Activated CD4-positive, alpha-beta T cell treated with anti-CD3 and anti-CD28 coated beads, Interleukin-2, Interleukin-6, amounts not matched to agents 100 ng/mL and 50 ng/mL, durations not matched to agents 16 hours and 8 hours (primary cell): ENCODE measurements at places on chromosomes 2 and 18.

- DNase-seq = no peak
Observed at GRCh38 chr18:59742325-59743111, 45.3 kb upstream of the CCBE1 start.

GRCh38 chr2:193693758-193694157 lies 1499.0 kb upstream of the TMEFF2 start:
- no peak for DNase-seq

DNA sequence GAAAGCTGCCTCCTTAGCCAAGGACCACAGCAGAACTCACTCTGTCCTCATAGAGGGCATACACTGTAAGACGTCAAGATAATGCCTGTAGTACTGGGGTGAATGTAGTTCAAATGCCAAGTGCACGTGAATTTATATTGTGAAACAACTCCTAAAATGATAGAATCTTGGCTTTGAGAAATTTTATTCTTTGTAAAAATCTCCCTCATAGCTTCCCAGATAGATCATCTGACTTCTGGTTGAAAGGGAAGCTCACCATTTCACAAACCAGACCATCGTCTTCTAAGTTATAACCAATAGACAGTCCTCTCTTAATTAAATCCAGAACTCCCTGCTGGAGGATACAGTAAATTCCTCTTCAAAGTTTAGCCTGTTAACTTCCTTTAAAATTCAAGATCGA lies 110.9 kb upstream of the MSTN start:
- no peak for DNase-seq

DNA sequence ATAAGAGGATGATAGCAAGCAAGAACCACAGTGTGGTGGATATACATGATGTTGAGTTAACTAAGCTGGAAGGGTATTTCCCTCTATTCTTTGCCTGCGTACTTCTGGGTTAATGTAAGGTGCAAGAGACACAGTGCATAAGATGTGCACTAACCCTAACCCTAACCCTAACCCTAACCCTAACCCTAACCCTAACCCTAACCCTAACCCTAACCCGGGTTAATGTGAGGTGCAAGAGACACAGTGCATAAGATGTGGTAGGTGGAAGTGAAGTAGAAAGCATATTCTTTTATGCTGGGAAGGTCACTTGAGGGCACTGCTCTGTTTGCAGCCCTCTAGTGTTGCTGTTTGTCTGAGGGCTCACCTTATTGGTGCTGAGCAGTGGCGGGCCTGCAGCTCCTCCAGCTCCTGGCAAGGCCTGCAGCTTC lies 181.5 kb upstream of the ITGA4 start:
- DNase-seq = no peak

DNA sequence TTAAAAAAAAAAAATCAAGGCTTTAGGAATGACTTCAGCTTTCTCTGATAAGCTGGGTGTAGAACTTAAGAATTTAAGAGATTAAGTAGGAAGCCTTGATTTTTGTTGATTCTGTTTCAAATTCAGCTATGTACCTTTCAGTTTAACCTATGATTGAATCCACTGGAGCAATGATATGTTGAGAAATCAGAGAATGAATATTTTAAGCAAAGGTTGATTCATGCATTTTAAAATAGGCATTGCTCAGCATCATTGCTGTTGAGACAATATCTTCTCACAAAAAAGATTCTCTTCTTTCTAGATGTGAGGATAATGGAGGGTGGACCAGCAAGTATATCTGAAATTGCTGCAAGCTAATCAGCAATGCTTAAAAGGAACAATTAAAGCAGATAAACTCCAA lies 109.8 kb downstream of the MAP3K20 start:
- DNase-seq = no peak

DNA sequence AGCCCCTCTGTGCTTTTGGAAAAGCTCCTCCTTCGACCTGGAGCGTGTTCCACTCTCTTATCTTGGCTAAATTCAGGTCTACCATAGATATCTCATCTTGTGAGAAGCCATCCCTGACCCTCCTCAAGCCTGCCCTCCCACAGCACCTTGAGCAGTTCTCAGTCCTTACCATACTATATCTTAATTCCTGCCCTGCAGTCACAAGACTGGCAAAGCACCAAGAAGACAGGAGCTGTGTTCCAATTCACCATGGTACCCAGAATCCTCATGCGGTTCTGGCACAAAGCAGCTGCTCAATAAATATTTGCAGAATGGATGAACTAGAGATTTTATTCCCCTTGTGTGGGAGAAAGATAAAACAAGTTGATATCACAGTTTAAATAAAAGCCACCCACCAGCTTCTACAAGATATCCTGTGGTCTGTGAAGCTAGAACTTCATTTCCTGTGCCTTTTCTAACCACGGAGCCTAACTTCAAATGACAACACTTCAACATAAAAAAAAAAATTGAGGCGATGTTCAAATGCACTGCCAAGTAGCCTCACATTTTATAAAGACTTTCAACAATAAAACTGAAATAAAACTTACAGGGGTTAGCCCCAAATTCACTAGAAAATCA lies 19.5 kb downstream of the MARCHF4 start:
- peak; percentile 27 for DNase-seq

DNA sequence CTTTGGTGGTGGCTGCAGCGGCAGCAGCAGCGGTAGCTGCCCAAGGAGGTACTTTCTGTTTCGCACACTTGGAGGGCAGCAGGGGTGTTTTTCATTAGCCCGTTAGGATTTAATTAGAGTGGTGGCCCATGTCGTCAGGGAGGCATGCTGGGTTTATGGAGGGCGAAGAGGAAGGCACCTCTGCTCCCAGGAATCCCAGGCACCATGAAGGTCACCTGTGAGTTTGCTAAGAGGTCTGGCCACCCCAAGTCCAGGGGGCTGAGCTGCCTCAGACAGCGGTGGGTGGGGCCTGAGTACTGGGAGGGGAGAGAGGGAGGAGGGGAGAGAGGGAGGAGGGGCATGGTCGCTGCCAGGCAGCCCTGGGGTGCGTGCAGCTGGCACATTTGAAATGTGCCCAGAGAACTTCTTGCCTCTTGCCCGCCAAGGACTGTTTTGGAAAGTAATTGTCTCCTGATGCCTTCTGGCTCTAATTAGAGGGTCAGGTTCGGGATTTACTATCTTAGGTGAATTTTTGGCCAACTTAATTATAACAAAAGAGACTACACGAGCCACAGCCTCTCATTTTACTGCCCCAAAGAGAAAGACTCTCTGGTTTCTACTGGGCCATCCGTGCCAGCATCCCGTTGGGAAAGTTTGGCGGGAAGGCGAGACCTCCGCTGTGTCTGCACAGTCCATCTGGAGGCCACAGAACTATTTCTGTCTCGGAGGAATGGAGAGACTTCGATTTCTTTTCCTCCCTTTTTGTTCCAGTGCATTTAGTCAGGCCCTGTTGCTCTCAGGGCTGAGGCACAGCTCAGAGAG lies 62.0 kb downstream of the GLI2 start:
- no peak for DNase-seq

- DNase-seq = no peak
Observed at GRCh38 chr2:68416081-68416675, 50.9 kb downstream of the FBXO48 start.

DNA sequence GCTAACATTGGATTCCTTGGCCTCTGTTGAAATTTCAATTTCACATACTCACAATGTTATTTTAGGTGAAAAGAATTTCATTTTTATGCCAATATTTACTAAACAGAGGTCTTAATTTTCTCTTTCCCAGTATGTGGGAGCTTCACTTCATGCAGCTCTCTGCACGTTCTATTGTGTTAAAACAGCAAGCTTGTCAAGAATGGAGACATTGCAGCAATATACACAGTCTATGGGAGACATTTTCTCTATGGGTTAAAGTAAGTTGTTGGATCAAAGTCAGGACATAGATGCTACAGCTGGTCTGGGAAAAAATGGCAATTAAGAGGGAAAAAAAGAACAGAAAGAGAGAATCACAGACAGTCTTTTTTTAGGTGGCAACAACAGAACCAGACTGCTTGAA lies 70.4 kb upstream of the ARHGAP15 start:
- no peak for DNase-seq

- DNase-seq = peak; percentile 28
Observed at GRCh38 chr2:113273027-113273551, 5.6 kb downstream of the PAX8 start.

DNA sequence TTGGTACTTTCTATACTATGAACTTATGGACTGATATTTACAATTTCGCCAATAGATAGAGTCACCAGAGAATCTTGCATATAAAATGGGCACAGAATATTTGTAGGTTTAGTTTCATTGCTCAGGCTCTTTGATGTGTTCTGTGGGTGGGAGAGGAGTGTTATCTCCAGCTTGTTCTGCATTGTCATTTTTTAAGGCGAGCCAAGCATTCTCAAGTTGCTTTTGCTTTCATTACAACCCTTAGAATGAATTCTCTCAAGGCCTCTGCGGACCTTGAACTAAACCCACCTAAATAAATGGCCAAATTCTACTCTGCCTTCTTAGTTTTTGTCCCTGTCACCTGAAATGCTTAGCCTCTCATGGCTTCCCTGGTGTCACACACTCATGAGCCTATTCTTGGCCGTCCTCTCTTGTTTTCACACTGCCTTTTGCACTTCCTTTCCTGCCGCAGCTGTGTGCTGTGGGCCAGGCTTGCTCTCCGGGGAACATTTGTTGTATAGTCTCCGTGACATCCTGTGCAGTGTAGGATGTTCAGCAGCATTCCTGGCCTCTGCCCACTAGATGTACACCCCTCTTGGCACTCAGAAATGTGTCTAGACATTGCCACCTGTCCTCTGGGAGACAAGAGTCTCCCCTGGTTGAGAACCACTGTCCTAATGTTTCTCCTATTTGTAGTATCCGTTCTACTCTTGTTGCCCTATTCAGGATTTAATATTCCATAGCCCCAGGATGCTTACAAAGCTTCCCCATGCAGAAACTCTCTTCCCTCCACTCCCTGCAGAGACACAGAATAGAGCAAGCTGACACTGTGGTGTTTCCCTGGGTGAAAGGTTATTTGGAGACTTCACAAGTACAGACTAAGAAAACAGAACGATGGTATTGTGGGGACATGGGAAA lies 255.6 kb downstream of the PTPRM start:
- peak; percentile 2 for DNase-seq

- DNase-seq = no peak
Observed at GRCh38 chr2:36397728-36398413, 42.3 kb downstream of the CRIM1 start.

DNA sequence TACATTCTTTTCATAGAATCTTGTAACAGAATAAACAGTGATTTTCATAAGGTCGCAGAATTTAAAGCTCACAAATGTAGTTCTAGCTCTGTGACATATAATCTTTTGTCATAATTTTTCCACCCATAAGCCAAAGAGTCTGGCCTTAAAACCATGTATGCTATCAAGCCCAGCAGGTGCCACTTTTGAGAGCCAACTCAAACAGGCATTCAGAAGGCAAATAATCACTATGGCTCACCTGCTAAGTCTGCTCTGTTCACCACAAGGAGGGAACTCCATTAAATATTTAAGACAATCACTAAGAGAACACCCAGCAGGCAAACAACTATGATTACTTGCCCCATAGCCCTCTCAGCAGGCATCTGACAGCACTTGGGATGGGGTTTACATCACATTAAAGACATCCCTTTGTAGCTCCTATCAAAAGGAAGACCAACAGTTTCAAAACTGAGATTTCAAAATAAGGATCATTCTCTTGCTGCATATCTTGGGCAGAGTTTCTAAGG lies 241.6 kb downstream of the PDE11A start:
- no peak for DNase-seq

DNA sequence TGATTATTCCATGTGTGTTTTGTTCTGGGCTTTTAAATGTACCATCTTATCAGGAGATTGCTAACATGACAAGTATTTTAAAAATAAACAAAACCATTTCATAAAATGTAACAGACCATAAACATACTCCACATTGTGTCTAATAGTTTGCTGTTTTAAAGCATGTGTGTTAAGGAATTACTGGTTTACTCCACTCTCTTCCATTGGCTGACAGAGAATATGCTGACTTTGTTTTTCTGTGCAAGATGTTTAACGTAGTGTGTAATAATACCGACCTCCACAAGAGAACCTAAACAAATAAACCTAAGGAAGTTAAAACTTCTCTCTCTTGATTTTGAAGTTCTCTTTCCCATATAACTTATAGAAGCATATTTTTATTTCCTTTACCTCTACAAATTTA lies 17.0 kb upstream of the TMEM18 start:
- DNase-seq = no peak

DNA sequence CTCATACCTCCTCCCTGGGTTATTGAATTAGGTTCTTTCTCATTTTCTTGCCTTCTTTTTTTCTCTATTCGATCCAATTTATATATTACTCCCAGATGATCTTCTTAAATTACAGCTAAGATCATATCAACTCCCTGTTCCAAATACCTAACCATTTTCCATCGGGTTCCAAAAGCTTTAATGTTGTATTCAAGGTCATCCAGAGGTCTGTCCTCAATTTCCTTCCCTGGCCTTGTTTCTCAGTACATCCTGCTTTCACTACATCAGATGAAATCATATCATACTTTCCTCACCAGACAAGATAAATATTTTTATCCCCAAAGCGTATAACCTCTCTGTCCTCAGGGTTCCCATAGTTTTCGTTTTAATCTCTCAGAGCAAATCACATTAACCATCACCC lies 36.3 kb upstream of the GREB1L start:
- DNase-seq = no peak

DNA sequence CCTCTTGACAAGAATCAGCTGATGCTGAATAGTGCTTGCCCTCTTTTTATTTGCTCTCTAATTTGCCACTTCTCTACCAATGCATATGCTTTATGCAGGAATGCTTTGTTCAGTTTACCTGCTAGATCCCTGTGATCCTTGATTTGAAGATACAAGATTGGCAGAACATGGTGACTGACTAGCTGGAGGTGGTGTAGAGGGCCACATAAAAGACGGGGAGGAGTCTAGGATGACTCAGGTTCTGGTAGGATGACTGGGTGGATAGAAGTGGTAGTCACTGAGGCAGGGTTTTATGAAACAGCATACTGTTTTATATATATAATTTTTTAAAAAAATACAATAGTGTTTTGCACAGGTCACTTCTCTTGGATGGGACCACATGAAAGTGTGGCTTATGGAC lies 6.3 kb upstream of the ADGRF3 start:
- DNase-seq = peak; percentile 57

- DNase-seq = peak; percentile 8
Observed at GRCh38 chr2:108833219-108833618, 46.6 kb downstream of the CCDC138 start.

DNA sequence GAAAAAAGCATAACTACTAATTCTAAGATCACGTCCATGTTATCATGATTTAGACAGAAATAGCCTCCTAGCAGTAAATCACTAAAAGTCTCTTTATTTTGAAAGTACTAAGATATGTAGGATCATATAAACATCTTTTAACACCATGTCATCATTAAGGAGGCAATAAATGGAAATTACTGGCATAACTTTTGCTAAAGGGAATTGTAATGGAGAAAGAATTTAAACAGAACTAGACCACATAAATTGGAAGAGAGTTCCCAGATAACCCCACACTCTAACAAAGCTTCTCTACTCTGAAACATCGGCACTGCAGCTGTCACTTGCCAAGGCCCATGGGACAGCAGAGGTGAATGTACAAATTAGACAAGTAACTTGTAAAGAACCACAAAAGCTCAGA lies 29.5 kb downstream of the STK39 start:
- no peak for DNase-seq

- DNase-seq = no peak
Observed at GRCh38 chr2:215352602-215353001, 40.7 kb downstream of the ATIC start.
